DND-41 (cell line): ENCODE measurements at places on chromosomes 4 and X.

DNA sequence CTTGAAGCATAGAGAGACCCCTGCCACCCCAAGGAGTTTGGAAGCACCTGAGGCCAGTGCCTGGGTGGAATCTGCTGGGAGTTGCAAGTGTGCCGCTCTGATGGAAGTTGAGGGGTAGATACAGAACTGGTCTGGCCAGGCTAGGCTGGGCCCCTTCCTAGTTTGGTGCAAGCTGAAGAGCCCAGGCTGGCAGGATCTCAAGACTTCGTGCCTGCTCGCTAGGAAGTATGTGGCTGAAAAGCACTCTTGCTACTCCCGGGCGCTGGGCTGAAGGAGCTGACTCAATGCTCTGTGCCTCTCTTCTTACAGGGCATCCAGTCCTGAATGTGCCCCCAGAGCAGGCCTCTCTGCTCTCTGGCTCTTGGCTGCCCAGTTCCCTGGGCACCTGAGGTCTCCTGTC lies 51.7 kb upstream of the PJA1 start:
- no peak overlapping the region for H3K27ac ChIP-seq
- no peaks in the 10 kb centered on the region for H3K27me3 ChIP-seq
- no peaks in the 10 kb centered on the region for H3K36me3 ChIP-seq
- DNase-seq = no peak

DNA sequence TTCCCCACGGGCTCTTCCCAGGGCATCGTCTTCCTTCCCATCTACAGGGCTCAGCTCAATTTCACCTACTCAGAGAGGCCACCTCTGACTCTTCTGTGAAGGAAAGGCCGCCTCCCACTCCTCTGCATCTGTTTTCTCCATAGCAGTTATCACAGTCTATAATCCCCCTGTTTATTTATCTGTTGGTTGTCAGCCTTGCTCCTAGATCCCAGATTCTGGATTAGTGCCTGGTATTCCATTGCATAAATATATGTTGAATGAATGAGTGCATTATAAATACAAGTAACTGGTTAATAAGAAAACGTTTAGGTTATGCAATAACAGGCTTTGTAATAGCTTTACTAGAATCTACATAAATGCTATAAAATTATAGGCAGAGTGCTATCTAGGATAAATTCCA lies 52.9 kb downstream of the NSG1 start:
- H3K4me3 ChIP-seq = no peak overlapping the region
- peaks cover 23% of the 10 kb centered on the region for H3K36me3 ChIP-seq
- H3K27ac ChIP-seq = no peak overlapping the region
- no peaks in the 10 kb centered on the region for H3K27me3 ChIP-seq
- no peak for DNase-seq

GRCh38 chr4:147793569-147794313 lies 61.9 kb downstream of the ARHGAP10 start:
- no peak overlapping the region for H3K4me3 ChIP-seq
- no peak overlapping the region for H3K27ac ChIP-seq
- no peaks in the 10 kb centered on the region for H3K27me3 ChIP-seq

- no peak overlapping the region for H3K27ac ChIP-seq
- H3K36me3 ChIP-seq = no peaks in the 10 kb centered on the region
- no peak overlapping the region for H3K4me3 ChIP-seq
- H3K4me1 ChIP-seq = no peaks in the 10 kb centered on the region
- no peaks in the 10 kb centered on the region for H3K27me3 ChIP-seq
- DNase-seq = no peak
These were observed 47.3 kb downstream of the PDE5A start for GRCh38 chr4:119581190-119581873.

- H3K27me3 ChIP-seq = no peaks in the 10 kb centered on the region
- no peak for DNase-seq
These were observed 8.1 kb downstream of the POU4F2 start for GRCh38 chr4:146646593-146647325.

- no peak overlapping the region for H3K27ac ChIP-seq
- H3K4me1 ChIP-seq = no peaks in the 10 kb centered on the region
- H3K36me3 ChIP-seq = no peaks in the 10 kb centered on the region
- no peak for DNase-seq
- H3K4me3 ChIP-seq = no peak overlapping the region
These were observed 961.8 kb downstream of the SH3BGRL start for GRCh38 chrX:82163701-82164100.

GRCh38 chr4:147723326-147723725 lies 8.6 kb upstream of the ARHGAP10 start:
- no peak overlapping the region for H3K4me3 ChIP-seq
- no peaks in the 10 kb centered on the region for H3K36me3 ChIP-seq
- no peak for DNase-seq
- H3K4me1 ChIP-seq = no peaks in the 10 kb centered on the region

GRCh38 chr4:118981171-118981838 lies 92.7 kb downstream of the SYNPO2 start:
- H3K27ac ChIP-seq = no peak overlapping the region
- DNase-seq = no peak
- H3K4me3 ChIP-seq = no peak overlapping the region
- no peaks in the 10 kb centered on the region for H3K4me1 ChIP-seq
- no peaks in the 10 kb centered on the region for H3K36me3 ChIP-seq
- peaks cover 13% of the 10 kb centered on the region for H3K27me3 ChIP-seq

DNA sequence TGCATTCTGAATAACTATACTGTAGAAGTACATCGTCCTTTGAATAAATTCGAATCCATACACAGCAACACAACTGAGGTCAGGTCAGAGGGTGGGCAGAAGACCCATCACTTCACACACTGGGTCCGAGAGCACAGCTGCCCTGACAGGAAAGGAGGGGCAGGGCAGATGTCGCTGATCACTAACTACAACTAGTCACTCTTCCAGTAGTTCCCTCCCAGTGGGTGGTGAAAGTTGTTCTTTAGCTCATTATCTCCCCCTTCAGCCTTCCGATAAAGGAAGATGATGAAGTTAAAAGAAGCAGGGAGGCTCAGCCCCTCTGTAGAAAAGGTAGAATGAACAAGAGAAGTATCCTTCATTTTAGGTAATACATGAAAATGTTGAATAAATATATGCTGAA lies 278.9 kb downstream of the INPP4B start:
- H3K4me1 ChIP-seq = 0 out of 2 replicates have a peak, but pooled peaks cover 3% of the 10 kb centered on the region
- no peak overlapping the region for H3K27ac ChIP-seq
- no peaks in the 10 kb centered on the region for H3K27me3 ChIP-seq

- H3K4me3 ChIP-seq = no peak overlapping the region
- no peak for DNase-seq
- H3K4me1 ChIP-seq = no peaks in the 10 kb centered on the region
- no peaks in the 10 kb centered on the region for H3K27me3 ChIP-seq
- H3K36me3 ChIP-seq = peaks cover 58% of the 10 kb centered on the region
- H3K27ac ChIP-seq = no peak overlapping the region
These were observed 17.4 kb downstream of the DGKQ start for GRCh38 chr4:955931-956381.

DNA sequence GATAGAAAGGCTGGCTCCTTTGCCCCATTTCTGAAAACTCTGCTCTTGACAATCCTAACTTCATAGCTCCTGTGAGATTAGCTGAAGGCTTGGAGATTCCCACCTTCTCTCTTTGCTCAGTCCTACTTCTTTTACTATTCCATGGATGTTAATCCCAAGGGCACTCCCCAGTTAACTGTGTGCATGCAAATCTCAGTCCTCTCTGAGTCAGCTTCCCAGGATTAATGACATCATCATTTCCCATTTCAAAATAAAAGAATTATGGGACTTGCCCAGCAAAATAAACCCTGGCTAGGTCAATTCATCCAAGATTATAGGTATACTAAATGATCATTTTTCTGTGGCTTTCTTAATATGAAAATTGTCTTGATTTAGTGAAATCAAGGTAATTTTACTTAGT lies 328.6 kb upstream of the NR3C2 start:
- no peak overlapping the region for H3K27ac ChIP-seq
- no peak overlapping the region for H3K4me3 ChIP-seq
- no peaks in the 10 kb centered on the region for H3K4me1 ChIP-seq
- no peak for DNase-seq

- no peak overlapping the region for H3K4me3 ChIP-seq
- H3K27me3 ChIP-seq = peaks cover 3% of the 10 kb centered on the region
- H3K4me1 ChIP-seq = no peaks in the 10 kb centered on the region
- no peaks in the 10 kb centered on the region for H3K36me3 ChIP-seq
- DNase-seq = no peak
These were observed 187.0 kb upstream of the S100G start for GRCh38 chrX:16462912-16463311.

- H3K4me3 ChIP-seq = no peak overlapping the region
- no peaks in the 10 kb centered on the region for H3K36me3 ChIP-seq
- H3K27me3 ChIP-seq = no peaks in the 10 kb centered on the region
- H3K27ac ChIP-seq = no peak overlapping the region
- no peak for DNase-seq
These were observed 237.5 kb upstream of the DIAPH2 start for GRCh38 chrX:96447161-96447560.

DNA sequence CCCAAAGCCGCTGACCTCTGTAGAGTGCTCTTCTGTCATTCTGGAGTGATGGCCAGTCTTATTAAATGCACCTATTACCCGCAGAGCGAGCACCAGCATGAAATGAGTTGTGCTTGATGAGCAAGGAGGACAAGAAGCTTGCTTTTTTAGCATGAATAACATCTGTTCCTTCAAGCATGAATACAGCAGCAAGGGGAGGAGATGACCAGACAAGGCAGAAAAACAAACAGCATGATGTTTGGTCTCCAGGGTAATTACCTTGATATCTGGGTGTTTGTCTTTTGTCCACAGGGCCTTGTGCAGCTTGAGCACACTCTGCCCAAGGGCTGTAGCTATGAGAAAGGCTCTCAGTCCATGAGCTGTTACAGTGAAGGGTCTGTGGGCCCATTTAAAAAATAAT lies 324.8 kb upstream of the DDX53 start:
- H3K27ac ChIP-seq = no peak overlapping the region
- no peaks in the 10 kb centered on the region for H3K36me3 ChIP-seq
- H3K4me3 ChIP-seq = no peak overlapping the region
- DNase-seq = no peak
- no peaks in the 10 kb centered on the region for H3K27me3 ChIP-seq

GRCh38 chr4:14091531-14091930 lies 464.0 kb upstream of the BOD1L1 start:
- H3K36me3 ChIP-seq = no peaks in the 10 kb centered on the region
- no peaks in the 10 kb centered on the region for H3K27me3 ChIP-seq
- no peaks in the 10 kb centered on the region for H3K4me1 ChIP-seq
- no peak overlapping the region for H3K27ac ChIP-seq
- no peak overlapping the region for H3K4me3 ChIP-seq

- H3K27ac ChIP-seq = no peak overlapping the region
- no peak overlapping the region for H3K4me3 ChIP-seq
- no peaks in the 10 kb centered on the region for H3K4me1 ChIP-seq
- H3K27me3 ChIP-seq = no peaks in the 10 kb centered on the region
These were observed 37.3 kb upstream of the GK2 start for GRCh38 chr4:79445371-79445781.
